ENCODE measurements at places on chromosomes 1 and 21.

DNA sequence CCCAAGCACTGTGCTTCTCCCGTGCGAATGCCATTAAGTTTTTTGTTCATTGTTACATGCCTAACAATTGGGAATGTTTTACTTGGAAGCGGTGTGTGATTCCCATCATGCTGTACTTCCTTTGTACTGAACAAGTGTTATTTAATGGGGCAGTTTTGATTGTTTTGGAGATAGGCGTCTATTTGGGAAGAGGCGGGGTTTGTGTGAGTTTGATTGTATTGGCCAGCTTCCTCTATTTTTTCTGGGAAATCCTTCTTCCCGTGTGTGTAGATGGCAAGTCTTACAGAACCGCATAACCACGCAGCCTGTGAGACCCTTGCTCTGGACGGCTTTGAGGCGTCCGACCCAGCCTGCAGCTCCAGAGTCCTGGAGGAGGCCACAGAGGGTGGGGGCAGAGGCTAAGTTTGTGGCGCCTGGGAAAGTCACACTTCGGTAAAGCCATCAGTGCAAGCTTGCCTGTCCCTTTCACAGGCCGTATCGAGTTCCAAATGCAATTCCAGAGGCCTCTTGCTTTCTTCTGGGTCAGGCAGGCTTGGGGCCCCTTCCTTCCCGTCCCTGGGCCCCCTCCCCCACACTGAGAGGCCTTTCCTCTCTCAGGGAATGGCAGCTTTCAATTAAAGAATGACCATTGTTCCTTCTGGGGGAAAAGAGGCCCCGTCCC lies 210.3 kb downstream of the TOMM20 start:
- no peak for DNase-seq

DNA sequence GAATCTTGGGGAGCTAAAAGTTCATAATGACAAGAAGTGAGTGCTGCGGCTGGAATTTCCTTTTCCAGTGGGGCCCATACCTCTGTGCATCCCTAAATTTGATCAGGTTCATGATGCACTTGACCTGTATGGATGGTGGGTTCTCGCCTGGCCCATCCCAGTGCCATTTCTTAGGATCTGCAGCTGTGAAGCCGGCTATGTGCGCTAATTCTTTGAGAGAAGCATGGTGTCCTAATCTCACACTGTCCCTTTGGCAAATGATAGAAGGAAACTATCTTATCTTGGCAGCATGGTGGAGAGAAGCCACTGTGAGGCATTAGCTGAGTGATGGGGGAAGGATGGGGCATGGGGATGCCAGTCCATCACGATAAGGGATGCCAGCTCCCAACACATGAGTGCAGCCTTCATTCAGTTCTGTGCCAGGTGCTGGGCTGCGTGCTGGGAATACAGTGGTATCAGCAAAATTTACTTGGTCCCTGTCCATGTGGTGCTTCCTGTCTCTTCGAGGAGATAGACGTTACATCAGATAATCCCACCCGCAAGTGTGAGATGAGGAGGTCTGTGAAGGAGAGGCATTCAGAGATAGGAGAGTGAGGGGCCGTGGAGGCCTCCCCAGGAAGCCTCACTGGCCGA lies 30.5 kb downstream of the STUM start:
- DNase-seq: no peak

- no peak for DNase-seq
These were observed 3.0 kb downstream of the BTG3 start for GRCh38 chr21:17609681-17610080.

DNA sequence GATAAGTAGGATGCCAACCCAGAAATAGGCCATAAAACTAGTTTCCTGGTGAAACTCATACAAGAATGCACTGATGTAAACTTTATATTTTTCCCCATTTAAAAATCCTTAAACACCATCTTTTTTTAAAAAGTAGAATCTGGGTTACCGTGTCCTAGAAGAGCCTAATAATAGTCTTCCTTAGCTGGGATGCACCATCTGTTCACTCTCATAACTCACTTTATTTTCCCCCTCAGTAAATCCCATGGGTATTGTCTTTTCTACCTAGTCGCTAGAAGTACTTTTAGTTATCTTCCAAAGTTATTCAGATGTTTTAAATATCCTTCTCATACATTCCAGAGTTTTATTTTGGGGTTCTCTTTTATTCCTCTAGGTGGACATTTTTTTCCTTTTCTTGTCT lies 250.2 kb downstream of the PLA2G4A start:
- no peak for DNase-seq

DNA sequence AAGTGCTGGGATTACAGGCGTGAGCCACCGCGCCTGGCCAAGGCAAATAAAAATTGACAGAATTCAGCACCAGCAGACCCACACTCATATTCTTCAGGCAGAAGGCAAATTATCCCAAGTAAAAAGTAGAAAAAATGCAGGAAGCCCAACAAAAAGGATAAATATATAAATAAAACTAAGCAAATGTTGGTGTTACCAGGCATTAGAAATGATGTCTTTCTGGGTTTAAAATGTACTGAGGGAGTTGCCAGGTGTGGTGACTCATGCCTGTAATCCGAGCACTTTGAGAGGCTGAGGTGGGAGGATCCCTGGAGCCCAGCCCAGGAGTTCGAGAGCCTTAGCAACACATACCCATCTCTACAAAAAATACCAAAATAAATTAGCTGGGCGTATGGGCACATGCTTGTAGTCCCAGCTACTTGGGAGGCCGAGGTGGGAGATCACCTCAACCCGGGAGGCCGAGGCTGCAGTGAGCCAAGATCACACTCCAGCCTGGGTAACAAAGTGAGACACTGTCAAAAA lies 6.3 kb downstream of the INTS11 start:
- no peak for DNase-seq

DNA sequence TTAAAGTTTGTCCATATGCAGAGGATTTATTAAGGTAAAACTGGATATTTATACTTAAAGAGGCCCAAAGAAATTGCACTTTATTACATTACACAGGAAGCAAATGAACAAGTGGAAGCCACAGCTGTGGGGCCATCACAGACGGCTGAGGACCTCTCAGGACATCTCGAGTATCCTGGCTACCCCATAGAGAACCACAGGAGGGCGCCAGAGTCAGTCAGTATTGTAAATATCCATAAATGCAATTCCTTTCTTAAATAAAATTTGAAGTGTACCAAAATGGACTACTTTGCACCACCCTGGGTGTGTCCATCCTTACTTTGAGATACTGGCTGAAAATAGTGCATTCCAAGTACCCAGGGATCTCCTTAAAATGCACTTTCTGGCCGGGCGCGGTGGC lies 257.2 kb downstream of the MRPL39 start:
- DNase-seq: peak; percentile 42

DNA sequence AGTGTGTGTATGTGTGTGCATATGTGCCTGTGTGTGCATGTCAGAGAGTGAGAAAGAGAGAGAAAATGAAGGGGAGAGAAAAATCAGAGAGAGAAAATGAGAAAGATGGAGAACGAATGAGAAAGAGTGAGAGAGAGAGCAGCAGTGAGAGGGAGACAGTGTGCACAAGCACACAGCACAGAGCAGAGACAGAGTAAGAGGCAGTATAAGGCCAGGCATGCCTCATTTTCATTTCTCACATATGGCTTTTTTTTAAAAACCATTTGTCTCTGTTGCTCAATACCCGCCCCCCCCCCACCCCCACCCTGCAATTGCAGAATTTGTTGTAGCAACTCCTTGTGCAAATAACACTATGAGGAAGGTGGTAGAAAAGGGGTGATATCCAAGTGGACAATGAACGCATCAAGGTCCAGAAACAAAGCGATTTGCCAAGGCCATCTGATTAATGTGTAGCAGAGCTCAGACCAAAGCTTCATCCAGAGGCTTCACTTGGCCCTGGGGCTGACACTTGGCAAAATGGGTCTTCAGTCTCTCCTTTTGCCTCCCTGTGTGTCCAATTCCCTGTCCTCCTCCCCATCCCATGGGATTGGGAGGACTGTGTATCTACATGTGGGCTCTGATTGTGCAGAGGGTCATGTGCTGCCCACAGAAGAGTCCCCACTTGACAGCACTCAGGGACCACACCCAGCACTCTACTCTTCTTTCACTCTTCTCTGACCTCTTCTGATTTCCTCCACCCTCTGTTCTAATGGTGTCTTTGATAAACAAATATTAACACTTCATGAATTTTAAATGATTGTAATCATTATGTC lies 38.9 kb upstream of the HSD3B1 start:
- DNase-seq: no peak

DNA sequence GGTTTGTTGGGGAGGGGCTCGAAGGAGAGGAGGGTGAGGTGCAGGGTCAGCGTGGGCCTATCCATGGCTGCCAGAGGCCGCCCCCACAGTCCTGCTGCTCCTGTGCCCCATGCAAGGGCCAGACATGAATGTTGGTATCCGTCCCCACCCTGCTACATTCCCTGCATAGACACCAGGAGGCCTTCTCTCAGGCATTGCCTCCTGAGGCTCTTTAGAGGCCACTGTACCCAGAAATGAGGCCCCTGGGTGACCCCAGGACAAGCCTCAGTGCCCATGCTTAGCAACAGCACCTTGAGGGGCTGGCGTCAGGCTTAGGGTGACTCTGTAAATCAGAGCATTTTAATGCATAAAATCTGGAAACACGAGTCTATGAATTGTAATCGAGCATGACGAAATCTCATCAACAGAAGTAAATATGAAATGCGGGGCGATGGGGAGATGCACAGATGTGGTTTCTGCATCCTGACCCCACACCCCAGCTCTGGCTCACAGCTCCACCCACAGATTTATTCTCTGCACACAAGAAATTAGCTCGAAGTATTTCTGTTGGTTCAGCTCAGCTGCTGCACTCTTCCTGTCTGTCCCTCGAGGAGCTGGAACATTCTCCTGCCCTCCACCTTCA lies 124.0 kb upstream of the CSF3R start:
- DNase-seq: no peak

- no peak for DNase-seq
These were observed 5.1 kb upstream of the FYB2 start for GRCh38 chr1:56824271-56824670.

DNA sequence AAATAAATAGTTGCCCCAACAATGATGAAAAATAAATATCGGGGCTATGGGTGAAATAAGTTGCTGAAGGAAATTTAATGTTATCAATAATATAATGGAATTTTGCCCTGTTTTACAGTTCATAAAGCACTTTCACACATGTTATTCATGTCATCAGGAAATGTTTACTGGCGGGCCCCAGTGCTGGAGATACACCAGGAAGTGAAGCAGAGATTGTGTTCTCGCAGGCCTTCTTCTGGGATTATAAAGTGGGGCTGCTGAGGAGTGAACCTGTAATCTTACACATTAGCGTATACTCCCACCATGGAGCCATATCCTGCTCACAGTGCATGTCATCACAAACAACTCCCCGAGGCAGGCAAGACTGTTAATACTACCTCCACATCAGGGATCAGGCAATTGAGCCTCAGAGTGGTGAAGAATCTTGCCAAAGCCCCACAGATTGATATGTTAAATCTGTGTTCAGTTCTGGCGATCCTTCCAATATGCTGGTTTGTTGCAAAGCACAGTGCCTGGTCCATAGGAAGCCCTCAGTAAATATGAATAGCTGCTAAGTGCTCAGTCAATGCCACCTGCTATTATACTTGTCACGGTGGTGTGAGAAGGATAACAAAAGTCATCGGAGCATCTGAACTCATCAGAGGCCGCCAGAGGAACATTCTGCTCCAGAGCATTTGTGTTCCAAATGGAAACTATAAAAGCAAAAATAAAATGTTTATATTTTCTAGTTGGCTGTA lies 104.4 kb upstream of the UBE2U start:
- DNase-seq: no peak

DNA sequence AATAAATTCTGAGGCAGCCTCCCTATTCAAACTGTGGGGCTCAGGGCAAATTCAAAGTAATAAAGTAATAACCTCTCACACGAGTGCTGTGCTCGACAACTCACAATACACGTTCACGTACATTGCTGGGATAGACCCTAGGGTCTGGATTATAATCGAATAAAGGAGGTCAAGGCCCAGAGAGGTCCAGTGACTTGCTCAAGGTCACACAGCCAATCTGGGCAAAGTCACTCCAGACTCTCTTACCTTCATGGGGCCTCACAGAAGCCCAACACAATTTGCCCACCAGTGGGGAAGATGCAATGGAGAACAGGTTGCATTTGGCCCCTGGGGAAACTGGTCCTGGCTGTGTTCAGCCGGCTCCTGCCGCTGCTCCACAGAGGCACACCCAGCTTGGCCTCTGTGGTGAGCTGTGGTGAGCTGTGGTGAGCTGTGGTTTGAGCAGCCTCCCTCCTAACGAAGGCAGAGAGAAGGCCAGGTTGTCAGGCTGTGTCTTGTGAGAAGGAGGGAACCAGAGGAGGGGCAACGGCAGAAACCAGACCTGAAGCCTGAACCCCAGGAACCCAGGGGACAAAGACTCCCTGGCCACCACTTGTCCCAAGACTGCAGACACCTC lies 35.1 kb downstream of the NUAK2 start:
- peak; percentile 74 for DNase-seq

DNA sequence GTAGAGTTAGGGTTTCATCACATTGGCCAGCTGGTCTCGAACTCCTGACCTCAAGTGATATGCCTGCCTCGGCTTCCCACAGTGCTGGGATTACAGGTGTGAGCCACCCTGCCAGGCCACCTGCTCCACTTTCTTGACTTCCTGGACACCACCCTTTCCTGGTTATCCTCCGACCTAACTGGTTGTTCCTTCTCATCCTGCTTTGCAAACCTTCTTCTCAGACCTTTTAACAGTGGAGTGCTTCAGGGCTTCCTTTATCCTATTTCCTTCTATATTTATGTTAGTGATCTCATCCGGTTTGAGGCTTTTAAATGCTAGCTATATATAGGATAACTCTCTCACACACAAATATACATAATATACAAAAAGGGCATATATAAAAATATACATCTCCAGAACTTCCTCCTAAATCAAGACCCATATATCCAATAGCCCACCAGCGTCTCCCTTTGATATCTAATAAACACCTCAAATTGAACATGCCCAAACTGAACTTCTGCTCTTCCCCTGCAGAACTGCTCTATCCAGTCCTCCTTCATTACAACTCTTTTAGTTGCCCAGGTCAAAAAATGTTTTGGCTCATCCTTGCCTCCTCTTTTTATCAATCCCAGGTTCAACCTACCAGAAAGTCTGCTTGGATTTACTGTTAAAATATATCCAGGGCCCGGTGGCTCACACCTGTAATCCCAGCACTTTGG lies 19.5 kb upstream of the UQCRHL start:
- no peak for DNase-seq

- no peak for DNase-seq
These were observed 498.2 kb upstream of the BRINP3 start for GRCh38 chr1:190975827-190976226.

GRCh38 chr1:145782272-145783099 lies 41.4 kb downstream of the RNF115 start:
- no peak for DNase-seq

- DNase-seq: no peak
These were observed 14.1 kb downstream of the TMEM53 start for GRCh38 chr1:44660176-44660575.

DNA sequence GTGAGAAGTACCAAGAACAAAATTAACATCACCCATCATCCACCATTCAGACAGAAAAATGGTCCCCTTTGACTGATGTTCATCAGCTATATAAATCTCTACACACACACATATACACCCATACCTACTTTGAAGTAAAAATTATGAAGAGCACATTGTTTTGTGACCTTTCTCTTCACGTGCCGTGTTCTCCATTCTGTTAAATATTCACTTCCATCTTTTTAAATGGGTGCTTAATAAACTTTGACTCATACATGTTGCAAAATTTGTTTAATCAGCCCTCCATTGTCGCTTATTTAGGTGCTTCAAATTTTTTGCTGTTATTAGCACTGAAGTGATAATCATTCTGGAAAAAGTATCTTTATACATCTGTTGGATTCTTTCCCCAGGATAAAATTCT lies 80.1 kb downstream of the CLIC6 start:
- DNase-seq: no peak

- no peak for DNase-seq
These were observed 56.7 kb downstream of the LRIG2 start for GRCh38 chr1:113129529-113130185.

Data from stimulated activated CD8-positive, alpha-beta memory T cell treated with anti-CD3 and anti-CD28 coated beads, Interleukin-7, amount 100 ng/mL, for 48 hours (primary cell).